Astrocyte of the cerebellum (primary cell): ENCODE measurements at places on chromosomes 1 and 21.

GRCh38 chr1:235108185-235108593 lies 20.4 kb downstream of the TOMM20 start:
- DNase-seq, result no peak

DNA sequence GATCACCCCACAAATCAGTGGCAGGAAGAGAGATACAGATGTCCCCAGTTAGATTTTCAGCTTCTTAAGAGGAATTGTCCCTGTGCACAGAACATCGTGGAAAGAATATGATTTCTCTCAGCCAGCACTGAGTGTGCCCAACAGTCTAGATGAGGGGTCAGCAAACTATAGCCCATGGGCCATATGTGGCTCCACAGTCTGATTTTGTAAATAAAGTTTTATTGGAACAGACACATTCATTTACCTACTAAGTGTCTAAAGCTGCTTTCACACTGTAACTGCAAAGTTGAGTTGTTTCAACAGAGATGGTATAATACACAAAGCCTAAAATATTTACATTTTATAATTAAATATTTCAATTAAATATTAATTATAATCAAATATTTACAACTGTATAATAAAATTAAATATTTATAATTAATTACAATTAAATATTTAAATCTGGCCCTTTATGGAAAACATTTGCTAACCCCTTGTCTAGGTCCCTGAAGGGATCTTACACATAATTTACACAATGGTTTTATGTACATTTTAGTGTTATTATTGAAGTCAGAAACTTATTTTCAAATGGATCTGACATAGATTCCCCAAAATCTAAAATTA lies 407.6 kb downstream of the PTPRU start:
- no peak for DNase-seq

DNA sequence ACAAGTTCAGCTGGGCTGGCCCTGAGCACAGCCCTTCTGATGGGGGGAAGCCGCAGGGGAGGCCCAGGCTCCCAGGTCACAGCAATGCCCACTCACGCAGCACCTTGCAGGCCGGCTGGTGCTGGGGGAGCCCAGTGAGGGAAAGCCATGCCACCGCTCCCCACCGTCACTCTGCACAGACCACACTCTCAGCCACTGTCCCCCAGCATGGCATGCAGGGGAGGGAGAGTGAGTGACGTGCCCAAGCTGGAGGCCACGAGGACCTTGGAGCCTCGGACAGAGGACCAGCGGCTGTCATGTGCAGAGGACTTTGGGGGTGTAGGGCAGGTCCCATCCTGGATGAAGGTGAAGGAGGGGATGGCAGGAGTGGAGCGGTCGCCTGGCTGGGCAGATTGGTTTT lies 25.1 kb downstream of the SLC45A1 start:
- DNase-seq, result no peak

GRCh38 chr21:44933918-44934260 lies 5.9 kb upstream of the SLX9 start:
- no peak for DNase-seq

DNA sequence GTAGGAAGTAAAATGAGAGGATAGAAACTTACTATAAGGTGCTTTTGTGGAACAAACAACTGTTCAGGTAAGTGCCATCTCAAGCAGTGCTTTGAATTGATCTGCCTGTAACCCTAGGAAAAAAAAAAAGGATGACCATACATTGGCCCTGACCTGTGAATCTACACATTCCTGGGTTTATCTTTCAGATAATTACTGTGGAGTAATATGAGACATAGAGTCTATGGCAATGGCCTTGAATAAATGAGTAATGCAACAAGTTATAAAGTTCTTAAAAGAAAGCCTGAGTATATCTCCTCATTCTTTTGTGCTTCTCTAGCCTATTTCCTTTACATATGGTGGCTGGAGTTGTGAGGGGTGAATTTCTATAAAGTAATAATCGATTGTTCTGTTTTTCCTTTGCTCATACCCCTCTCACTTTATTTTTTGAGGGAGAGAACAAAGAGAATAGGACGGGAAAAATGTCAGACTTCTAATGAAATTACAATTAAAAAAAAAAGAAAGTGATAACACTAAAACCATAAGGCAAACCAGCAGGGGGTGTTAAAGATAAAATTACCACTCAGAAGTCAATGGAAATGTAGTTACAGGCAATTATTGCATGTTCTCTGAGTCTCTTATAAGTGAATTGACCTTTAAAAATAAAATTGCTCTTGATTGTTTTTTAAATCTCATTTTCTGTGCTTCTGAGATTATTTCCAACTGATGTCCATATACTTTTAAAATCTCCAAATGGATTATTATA lies 12.4 kb upstream of the ATP1A1 start:
- DNase-seq, result no peak

DNA sequence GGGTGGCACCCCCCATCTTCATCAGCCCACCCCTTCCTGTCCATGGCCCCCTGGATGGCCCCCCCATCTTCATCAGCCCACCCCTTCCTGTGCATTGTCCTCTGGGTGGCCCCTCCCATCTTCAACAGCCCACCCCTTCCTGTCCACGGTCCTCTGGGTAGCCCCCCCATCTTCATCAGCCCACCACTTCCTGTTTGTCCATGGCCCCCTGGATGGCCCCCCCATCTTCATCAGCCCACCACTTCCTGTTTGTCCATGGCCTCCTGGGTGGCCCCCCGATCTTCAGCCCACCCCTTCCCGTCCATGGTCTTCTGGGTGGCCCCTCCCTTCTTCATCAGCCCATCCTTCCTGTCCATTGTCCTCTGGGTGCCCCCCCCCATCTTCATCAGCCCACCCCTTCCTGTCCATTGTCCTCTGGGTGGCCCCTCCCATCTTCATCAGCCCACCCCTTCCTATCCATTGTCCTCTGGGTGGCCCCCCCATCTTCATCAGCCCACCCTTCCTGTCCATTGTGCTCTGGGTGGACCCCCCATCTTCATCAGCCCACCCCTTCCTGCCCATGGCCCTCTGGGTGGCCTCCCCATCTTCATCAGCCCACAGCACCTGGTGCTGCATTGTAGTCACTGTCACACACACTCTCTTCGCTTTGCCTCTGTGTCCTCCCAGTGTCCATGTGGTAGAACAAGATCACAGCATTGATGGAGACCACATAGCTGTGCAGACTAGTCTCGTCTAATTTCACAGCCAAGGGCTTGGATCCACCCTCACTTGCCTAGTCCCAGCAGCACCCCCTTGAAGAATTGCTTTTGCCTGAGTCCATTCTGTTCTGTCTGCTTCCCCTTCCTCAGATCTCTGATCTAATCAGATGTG lies 95.9 kb downstream of the PCBP3 start:
- DNase-seq, result no peak

GRCh38 chr1:176196728-176197127 lies 10.4 kb downstream of the COP1 start:
- no peak for DNase-seq

GRCh38 chr1:9823693-9823942 lies 147 bp downstream of the CLSTN1 start:
- DNase-seq, result no peak

GRCh38 chr1:220060876-220061275 lies 14.6 kb upstream of the EPRS1 start:
- DNase-seq, result no peak

GRCh38 chr1:11961230-11961629 lies 19.0 kb upstream of the MFN2 start:
- no peak for DNase-seq
